ENCODE measurements at places on chromosomes 2 and 18.
A peak's percentile ranks its signal among the peaks of the same experiment; 100 is the strongest.

- no peak for DNase-seq
Measured at GRCh38 chr18:63224630-63225029, 94.9 kb downstream of the BCL2 start.

GRCh38 chr2:128754246-128754724, 435.6 kb upstream of the HS6ST1 start:
- peak; percentile 51 for DNase-seq

GRCh38 chr2:121075641-121076497, 209.1 kb downstream of the TFCP2L1 start:
- DNase-seq: no peak

DNA sequence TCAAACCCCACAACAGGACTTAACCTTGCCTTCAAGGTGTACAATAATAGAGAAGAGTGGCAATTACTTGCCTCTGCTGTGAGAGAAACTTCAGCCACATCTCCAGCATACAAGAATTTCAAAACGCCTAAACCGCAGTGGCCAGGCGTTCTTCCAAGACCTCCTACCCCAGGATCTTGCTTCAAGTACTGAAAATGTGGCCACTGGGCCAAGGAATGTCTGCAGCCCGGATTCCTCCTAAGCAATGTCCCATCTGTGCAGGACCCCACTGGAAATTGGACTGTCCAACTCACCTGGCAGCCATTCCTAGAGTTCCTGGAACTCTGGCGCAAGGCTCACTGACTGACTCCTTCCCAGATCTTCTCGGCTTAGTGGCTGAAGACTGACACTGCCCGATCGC, 2.8 kb upstream of the CYB5A start:
- no peak for DNase-seq

- DNase-seq: peak; percentile 64
Measured at GRCh38 chr2:234496835-234497593, at the start of gene ARL4C. ARL4C (minus strand) TSS chr2:234497081; CDS start chr2:234496586, 495 bp downstream.

DNA sequence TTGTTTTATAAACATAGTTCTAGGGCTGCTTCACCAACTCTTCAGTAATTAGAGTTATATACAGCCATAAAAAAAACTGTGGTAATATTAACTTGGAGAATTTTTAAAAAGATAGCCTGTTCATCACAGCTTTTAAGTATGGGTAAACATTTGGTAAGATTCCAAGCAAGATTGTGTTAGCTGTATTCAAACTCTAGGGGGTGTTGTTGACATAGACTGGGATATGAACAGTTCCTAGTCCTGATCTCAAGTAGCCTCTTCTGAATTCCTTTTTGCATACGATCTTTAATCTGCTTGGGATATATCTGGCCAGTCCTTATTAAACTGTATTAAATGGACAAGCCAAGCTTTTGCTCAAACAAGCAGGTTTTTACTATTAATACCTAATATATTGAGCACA, 13.4 kb downstream of the NOP58 start:
- no peak for DNase-seq

DNA sequence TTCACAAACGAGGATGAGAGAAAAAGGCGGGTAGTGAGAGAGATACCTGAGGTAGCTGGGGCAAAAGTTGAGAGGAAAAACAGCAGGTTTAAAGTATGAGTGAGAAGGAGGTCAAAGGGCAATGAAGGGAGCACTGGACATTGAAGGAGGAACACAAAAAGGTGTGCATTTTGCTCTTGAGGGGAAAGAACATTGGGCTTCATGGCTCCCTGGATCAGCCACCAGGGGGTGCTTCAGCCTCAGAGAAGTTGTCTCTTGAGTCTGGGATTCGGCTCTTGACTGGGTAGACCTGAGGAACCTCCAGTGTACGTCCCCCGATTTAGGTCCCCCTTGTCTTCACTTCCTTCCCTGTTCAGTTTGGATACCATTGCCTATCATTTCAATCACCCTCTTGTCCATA, 128.5 kb downstream of the RAPGEF4 start:
- DNase-seq: peak; percentile 9

- no peak for DNase-seq
Measured at GRCh38 chr2:67631483-67631882, 234.3 kb downstream of the ETAA1 start.

DNA sequence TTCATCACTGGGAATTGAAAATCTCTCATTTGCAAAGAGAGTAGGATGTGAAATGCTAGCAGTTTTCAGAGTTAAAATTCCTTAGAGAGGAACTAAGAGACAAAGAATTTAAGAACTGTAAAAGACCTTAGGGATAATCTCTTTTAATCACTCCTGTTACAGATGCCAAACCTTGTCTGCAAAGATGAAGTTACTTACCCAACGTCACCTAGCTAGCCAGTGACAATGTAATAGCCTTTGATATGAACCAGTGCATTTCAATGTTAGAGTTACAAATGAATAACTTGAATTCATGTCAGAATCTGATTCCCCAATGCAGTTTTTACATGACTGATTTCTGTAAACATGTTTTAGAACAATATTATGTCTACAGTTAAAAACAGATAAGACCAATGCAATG, 190.1 kb downstream of the LRP1B start:
- no peak for DNase-seq

DNA sequence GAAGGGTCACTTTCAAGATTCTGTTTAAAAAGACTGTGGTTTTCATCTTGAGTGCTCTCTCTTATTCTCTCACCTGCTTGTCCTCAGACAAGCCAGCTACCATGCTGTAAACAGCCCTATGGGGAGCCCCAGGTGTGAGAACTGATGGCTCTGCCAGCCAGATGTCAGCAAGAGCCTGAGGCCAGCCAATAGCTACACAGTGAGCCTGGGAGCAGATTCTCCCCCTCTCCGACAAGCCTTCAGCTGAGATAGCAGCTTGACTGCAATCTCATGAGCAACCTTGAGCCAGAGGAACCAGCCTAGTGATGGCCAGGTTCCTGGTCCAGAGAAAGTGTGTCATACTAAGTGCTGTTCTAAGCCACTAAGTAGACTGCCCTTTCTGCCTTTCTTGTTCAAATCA, 272.1 kb downstream of the NAPG start:
- no peak for DNase-seq

DNA sequence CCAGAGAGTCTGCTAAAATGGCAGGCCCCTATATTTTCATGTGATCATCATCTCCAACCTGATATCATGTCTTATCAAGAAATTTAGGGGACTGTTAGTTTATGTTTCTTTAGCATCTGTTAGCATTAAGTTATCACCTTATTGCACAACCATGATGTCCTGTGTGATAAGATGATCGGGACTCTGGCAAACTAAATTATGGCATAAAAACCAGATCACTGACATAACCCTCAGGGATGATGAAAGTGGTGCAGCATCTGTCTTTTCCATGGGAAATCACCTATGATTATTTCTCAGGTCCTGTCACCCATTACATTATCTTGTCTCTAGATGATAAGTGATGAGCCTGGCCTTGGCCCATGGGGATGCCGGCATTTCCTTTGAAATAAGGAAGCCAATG, 458.6 kb upstream of the DCC start:
- DNase-seq: no peak

GRCh38 chr18:30679285-30679930, 363.1 kb downstream of the DSC3 start:
- no peak for DNase-seq

DNA sequence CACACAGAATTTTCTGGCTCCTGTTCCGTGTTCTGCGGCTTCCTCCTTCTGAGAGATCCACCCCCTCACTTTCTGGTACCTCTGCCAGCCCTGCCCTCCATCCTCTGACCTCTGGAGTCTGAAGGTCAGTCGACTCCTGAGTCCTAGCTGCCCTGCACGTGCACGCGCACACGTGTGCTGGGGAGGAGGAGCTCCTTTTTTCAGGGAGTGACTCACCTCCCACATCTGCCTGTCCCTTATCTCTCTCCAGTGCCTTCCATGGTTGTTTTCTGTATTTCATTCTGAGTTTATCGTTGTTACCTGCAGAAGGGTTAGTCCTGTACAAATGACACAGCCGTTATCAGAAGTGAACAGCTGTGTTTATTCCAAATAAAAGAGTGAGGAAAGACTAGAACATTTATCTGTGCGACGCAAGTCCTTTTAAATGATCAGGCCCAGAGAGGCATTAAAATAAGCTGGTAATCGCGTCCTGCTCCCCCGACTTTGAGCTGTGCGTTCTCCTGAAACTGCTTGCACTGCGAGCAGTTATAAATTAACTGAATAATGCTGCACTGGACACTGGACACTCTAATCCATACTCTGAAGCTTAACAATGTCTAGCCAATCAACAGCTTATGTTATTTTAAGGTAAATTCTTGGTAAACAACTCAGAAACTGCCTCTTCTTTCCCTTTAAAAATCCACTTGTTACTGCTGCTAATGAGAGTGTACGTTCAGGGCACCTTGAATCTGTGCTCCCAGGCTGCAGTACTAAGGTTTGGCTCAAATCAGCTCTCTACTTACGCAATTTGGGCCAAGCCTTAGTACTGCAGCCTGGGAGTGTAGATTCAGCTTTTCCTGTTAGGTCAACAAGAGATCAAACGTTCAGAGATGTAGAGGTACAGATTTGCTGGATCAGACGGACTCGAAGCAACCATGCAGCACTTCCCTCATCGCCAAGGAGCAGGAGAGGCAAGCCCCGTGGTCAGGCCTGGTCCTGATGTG, 72.5 kb downstream of the GALR1 start:
- DNase-seq: no peak

GRCh38 chr2:1002350-1002749, 51.7 kb downstream of the SNTG2 start:
- DNase-seq: no peak

- no peak for DNase-seq
Measured at GRCh38 chr2:158024288-158024898, 77.3 kb upstream of the UPP2 start.

- DNase-seq: no peak
Measured at GRCh38 chr18:75123113-75123512, 85.8 kb downstream of the PTGR3 start.

DNA sequence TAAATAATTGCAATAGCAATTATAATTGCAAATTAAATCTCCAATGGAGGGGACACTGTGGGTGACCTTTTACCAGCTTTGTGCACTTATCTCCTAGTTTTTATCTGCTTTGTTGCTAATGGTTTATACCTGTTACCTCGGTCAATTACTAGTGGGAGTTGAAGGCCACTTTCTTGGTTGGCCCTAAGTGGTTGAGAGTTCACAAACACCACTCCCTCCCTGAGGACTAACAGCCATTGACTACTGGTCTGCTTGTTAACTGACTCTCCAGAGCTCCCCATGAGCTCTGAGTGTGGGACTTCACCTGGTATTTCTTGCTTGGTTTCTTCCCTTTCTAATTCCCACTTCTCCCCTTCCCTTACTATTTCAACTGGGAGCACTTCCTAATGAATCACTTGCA, 27.2 kb downstream of the SERPINE2 start:
- no peak for DNase-seq

DNA sequence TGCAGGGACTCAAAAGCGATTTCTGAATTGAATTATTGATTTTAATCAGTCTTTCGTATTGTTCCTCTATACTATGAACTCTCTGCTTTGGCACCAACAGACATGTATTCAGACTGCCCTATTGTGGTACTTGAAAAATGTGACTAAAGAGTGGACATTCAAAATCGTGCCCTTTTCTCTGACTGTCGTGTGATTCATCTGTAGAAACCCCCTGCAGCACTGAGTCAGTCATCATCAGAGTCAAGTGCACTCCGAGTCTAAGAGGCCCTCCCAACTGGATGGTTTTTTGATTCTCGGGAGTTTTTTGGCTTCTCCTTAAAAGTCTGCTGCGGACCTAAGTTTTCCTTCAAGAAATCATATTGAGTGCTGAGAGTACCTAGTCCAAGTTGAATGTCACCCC, 96.4 kb upstream of the FOSL2 start:
- no peak for DNase-seq

DNA sequence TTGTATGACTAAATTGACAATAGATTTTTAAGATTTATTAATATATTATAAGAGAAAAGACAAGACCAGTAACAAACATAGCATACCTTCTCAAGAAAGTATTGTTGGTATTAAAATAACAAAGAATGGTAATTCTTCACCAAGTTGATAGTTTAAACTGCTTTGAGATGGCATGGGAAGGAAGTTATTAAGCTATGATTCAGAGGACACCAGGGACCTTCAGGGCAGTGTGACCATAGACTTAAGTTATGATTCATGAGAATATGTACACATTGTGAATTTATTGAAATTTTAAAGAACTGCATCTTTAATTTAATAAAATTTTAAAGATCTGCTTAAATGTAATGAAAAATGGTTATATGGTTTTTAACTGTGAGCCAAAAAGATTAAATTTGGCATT, 205.7 kb downstream of the DSEL start:
- DNase-seq: no peak

- no peak for DNase-seq
Measured at GRCh38 chr2:66343259-66343658, 91.7 kb upstream of the MEIS1 start.

DNA sequence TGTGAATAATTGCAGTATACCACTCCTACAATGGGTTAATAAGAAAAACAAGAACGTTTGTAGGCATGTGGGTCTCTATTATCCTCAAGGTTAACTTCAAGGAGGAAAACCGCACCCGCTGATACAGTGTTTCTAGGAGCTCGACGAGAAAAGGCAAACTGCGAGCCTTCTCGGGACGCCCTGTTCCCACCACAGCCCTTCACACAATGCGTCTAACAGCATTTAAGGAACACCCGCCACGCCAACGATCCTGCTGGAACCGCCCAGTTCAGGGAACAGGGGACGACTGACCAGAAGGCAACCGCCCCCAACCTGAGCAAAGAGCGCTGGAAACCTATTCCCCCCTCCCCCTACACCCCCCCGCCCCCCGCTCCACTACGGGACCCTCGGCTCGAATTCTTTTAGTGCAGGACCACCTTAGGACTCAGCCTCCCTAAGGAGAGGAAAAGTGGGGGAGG, 710 bp upstream of the TMSB10 start:
- no peak for DNase-seq

DNA sequence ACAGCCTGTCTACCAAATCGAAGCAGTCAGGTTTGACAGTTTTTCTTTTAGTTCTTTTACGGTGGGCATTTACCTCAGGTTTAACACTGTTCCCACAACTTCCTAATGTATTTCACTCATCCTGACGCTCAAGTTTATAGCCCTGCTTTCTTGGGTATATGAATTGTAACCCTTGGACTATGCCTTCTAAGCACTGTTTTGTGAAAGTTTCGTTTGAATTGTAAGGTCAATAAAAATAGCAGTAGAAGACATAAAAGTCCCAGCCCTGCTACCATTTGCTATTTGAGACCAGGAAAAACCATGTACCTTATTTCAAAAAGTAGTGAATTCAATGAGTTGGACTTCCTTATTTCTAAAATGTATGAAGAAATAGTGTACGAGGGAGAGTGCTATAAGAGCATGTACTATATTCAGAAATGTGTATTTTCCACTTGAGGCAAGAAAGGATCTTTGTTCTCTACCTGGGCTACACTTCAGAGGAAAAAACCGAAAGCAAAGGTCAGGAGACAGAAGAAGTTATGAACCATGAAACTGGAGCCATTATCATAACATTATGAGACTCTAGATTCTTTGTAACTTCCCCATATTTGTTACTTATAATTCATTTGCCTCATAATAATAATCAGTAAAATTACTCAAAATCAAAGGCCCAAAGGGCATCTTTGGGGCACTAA, 1.9 kb upstream of the ZC3H15 start:
- no peak for DNase-seq

DNA sequence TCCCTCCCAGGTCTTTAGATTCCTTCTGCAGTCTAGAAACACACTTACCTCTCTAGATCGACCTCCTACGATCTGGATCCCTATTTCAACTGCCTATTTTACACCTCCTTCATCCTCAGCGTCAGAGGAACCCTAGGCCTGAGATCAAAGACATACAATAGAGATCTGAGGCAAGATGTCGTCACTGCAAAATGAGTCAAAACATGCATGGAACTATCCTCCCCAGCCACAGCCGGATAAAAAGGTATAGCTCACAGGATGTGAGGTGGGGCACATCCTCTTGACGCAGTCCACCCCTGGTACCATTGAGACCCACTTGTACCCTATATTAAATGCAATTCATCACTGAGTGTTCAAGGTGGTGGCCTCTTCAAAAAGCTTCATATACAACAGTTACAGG, 63.7 kb upstream of the DNAJC10 start:
- DNase-seq: no peak

All from GM12891 (cell line).